ENCODE measurements at places on chromosomes 7 and 10.

- no peak for DNase-seq
These were observed 150.6 kb downstream of the DIP2C start for GRCh38 chr10:538895-539294.

- no peak for DNase-seq
These were observed 166.1 kb downstream of the DNAJB9 start for GRCh38 chr7:108735814-108736213.

- no peak for DNase-seq
These were observed 4.7 kb downstream of the ZNF786 start for GRCh38 chr7:149085866-149086265.

GRCh38 chr10:127368929-127369328 is 172.5 kb upstream of the INSYN2A start:
- DNase-seq: no peak

- DNase-seq: no peak
These were observed 71.2 kb downstream of the DNMBP start for GRCh38 chr10:99938563-99938962.

- no peak for DNase-seq
These were observed 280.9 kb upstream of the LYZL1 start for GRCh38 chr10:29007748-29008610.

DNA sequence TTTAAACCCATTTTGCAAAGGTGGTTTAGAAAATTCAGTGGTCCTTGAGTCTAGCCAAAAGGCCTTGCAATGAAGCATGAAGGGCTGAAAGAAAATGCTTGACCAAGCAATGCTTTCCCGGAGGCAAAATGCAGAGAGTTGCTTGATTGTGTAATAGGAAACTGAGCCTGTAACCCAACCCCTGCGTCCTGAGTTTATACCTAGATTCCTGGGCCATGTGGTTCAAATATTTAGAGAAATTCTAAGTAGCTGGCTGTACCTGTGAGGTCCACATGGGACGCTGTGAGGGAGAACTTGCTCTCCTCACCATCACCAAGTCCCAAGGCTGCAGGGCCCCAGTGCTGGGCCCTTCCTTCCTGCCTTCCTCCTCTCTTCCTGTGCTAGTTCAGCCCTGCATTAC is 45.7 kb downstream of the CXCL12 start:
- peak; percentile 2 for DNase-seq

- no peak for DNase-seq
These were observed 98.1 kb downstream of the TCF7L2 start for GRCh38 chr10:113047963-113048781.

DNA sequence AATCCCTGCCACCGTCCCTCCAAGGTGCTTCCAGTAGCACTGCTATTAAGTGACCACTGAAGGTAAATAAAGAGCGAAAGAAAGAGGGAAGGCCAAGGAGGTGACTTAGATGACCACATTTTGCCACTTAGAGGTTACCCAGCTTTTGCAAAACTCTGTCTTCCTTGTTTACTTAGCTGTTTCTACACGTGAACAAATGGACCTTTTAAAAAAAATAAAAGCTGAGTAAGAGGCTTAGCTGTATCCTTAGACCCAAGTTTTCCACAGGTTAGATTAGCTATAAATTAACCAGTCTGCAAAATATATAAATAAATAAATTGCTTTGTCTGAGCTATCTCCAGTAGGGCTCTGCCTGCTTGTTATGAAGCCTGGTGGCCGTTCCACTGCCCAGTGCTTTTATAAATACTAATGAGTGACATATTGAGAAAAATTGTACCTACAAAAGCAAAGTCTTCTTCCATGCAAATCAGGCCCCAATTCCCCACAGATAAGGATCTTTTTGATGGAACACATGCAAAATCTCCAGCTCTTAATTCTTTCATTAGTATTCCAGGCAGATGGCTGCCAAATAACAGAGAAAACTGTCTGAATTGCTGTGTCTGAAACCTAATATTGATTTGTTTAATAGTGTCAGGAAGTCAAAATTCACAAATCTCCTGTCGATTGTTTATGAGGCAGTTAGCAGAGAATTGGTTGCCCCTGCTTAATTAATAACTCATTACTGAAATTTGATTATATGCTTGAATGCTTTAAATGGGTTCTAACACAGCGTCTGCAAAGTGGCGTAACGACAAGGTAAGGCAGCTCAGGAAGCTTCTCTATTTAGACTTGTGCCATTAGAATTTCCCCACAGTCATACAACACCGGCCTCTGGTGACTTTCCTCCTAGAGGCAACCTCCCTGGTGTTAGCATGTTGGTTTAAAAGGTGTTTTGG is 176.7 kb downstream of the EMX2 start:
- DNase-seq: no peak

DNA sequence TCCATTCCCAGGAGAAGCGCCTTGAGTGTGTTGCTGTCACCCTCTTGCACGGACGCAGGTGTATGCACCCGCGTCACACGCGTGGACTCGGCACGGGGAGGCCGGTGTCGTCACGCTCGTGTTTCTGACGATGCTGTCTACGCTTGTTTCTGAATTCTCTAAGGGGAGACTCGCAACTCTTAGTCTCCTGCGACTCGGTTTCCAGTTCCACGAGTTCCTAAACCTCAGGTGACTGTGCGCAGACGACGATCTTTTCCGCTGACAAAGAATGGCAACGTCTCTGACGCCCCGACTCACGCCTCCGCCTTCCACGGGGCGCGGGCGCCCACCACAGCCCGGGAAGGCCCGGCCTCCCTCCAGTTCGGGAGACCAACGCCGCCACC is 579 bp downstream of the IDI1 start:
- no peak for DNase-seq

DNA sequence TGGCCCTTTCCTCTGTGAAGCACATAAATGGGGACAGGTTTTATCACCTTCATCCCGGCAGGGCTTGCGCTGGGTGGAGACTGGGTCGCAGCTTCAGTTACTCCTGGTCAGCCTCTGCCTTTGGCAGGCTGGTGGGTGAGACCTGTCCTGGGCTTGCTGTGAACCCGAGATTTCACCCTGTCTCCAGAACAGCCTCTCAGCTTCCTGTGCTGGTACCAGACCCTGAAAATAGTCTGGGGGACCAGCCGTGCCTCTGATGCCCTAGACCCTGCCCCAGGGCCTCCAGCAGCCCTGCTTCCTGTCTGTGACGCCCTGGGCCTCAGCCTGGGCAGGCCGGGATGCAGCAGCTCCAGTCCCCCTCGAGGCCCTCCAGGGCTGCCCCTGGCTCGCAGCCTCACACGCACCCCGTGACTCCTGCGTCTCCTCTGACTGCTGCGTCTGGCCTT is 13.2 kb upstream of the PWWP2B start:
- no peak for DNase-seq

DNA sequence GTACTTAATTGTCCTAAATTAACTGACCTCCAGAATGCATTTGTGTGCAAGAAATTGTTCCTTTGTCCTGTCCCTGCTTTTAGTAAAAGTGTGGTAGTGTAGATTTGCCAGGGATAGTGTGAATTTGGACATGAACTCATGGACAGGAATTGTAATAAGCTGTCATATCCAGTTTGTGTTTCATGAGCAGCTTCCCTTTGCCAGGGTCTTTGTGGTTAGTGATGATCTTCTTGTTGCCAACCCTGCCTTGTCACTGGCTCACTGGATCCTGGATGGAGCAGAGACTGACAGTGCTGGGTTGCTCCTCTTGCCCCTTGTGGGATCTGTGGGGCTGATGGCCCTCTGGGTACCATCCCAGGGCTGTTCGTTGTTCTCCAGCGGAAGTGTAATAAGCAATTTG is 110.1 kb downstream of the CCNY start:
- DNase-seq: no peak

DNA sequence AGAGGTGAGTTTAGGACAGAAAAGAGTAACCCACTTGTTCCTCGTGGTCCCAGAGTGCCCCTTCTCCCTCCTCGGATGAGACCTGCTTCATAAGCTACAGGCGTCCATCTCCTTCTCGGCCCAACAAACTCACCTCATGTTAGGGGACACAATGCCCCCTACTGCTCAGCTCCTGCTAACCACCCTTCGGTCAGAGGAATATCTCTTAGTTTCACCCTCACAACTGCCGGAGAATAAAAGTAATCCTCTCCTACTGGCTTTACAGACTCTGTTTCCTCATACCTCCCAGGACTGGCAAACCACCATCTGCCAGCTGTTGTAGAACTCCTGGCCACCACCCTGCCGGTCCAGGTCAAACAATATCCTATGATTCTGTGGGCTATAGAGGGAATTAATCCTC is 3.2 kb downstream of the AKR1B15 start:
- DNase-seq: no peak

DNA sequence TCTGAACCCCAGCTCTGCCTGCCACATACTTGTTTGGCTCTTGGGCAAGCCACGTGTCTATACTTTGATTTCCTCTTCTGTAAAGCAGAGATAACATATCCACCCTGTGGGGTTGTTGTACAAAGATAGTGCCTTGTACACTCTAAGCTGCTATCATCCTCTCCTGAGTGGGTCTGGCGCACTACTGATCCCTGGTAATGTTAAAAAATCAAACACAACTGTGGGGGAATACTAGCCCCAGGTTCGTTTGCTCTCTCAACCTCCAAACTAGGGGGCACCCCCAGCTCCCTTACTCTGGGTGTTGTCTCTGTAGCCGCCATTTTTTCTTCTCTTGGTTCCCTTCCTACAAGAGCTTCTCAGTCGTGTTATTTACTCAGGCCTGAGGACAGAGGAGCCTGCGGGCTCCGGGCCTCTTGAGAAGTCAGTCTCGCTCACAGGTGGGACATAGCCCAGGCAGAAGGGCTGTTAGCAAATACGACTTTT is 1.0 kb downstream of the POLM start:
- no peak for DNase-seq

DNA sequence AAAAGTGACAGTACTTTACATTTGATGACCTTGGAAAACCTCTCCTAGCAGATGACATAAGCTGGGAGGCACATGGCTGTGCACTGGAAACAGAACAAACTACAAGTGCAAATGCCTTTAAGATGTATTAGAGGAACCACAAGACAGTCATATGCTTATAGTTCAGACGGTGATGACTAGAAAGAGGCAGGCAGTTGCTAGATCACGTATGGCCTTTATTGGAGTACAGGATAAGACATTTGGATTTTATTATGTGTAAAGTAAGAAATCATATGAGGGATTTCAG is 290.0 kb downstream of the SORCS1 start:
- no peak for DNase-seq

DNA sequence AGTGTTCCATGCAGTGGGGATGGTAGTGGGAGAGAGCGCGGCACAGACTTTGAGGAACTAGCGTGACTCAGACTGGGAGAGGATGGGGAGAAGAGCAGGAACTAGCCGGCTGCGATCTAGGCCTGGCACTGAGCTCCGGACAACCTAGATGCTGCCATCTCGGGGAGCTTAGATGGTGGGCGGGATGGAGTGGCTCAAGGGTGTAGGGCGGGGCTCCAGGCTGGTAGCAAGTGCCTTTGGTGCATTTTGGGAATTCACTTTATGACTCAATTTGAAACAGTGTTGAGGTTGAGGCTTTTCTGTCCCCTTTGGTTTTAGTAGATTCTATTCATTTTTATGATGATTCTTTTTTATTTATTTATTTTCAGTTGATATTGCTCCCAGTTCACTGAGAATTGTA is 185.3 kb upstream of the GPR26 start:
- DNase-seq: no peak

DNA sequence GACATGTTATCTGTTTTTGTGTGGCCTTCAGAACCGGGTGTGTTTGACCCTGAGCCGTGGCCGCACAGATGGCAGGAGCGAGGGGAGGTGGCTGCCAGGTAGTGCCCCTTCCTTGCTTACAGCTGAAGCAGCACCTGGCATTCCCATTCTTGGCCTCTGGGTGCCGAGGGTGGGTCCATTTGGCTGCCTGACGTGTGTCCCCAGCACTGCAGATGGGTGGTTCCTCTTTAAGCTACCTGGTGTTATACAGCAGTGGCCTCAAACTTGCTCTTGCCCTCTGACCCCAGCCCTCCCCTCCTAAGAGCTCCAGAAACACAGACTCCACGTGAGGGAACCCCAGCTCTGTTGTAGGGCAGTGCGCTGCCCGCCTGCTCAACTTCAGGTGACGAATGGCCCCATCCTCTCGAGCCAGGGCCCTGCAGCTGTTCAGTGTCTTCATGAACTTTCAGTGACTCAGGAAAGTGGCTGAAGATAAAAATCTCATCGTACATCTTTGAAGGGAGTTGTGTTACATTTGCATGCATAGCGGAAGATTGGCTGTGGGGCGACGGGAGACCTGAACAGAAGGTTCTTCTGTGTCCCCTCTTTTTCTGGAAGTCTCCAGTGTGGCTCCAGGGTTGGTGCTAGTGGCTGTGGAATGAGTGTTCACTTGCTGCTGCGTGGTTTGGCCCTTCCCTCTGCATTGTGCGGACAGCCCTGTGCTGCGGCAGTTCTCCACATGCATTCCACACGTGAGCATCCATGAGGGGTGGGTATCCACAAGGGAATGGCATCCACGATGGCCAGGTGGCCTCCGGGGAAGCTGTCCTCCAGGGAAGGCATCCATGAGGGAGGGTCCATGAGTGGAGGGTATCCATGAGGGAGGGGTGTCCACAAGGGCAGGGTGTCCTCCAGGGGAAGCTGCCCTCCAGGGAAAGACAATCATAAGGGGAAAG is 91.6 kb downstream of the INPP5A start:
- DNase-seq: no peak

DNA sequence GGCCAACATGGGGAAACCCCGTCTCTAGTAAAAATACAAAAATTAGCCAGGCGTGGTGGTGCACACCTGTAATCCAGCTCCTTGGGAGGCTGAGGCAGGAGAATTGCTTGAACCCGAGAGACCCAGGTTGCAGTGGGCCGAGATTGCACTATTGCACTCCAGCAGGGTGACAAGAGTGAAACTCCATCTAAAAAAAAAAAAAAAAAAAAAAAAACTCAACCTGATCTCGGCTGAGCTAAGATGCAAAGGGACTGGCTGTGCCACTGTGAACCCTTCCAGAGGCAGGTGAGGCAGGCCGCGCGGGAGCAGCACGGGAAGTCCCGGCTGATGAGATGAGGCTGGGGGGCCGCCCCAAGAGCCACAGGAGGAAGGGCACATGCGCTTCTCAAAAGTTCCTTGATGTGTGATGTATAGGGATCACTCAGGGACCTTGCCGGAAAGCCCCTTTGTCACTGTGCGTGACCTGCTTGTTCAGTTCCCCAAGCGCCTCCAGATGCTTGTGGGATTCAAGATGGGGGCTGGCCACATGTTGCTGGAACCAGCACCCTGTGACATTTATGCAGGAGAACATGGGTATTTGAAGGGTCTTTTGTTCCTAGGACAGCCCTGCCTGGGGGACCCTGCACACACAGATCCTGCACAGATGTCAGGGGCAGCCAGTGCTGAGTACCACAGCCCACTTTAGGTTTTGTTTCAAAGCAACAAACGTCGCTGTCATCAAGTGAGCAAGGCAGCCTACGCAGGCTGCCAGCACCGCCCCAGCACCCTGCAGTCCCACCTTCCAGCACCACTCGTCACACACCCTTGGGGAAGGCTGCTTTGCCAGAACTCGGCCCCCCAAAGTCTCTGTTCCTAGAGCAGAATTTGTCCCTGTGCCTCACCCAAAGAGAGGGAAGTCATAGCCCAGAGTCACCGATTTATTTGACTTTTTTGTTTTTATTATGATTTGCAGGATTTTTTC is 74.8 kb upstream of the SH2B2 start:
- DNase-seq: no peak

- no peak for DNase-seq
These were observed 180.7 kb downstream of the DIP2C start for GRCh38 chr10:508726-509125.
